ENCODE measurements at places on chromosomes 6 and 20.

DNA sequence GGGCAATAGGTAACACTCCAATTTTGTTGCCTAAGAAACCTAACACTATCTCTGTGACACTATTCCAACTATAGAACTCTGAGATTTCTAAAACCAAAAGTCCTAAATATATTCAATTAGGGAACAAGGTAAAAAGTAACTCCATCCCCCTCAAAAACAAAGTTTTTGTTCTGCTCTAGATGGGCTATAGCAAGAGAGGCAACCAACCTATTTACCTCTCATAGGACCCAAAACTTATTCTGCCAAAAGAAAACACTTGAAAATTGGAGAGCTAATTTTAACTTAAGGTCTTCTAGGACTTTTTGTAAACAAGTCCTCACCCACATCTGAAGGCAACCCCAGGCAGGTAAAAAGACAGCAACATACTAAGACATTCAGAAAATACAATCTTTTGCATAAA, 7.7 kb downstream of the RBM39 start:
- DNase-seq: no peak

DNA sequence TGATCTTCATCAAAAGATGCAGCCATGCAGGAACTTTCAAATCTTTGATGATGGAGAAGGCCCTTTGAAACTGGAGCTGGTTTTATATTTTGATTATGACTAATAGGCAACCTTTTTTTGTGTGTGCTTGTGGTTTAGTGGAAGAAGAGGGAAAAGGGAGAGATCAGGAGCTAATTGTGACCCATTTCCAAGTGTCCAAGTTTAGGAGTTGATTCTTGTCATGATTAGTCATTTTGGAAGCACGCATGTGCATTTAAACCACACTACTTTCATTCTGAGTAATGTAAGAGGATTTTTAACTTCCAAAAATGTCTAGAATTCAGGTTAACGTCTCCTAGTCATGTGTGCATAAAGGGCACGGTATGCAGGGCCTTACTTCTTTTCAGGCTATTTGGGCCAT, 3.5 kb downstream of the FOXO3 start:
- no peak for DNase-seq

- DNase-seq: peak; percentile 97
These were observed 966 bp upstream of the REV3L start for GRCh38 chr6:111483736-111484632.

- DNase-seq: no peak
These were observed 87.5 kb upstream of the TMEM170B start for GRCh38 chr6:11450037-11450436.

GRCh38 chr6:46706464-46706863, 18.8 kb downstream of the TDRD6 start:
- no peak for DNase-seq
